ENCODE measurements at places on chromosomes 11 and 22.

DNA sequence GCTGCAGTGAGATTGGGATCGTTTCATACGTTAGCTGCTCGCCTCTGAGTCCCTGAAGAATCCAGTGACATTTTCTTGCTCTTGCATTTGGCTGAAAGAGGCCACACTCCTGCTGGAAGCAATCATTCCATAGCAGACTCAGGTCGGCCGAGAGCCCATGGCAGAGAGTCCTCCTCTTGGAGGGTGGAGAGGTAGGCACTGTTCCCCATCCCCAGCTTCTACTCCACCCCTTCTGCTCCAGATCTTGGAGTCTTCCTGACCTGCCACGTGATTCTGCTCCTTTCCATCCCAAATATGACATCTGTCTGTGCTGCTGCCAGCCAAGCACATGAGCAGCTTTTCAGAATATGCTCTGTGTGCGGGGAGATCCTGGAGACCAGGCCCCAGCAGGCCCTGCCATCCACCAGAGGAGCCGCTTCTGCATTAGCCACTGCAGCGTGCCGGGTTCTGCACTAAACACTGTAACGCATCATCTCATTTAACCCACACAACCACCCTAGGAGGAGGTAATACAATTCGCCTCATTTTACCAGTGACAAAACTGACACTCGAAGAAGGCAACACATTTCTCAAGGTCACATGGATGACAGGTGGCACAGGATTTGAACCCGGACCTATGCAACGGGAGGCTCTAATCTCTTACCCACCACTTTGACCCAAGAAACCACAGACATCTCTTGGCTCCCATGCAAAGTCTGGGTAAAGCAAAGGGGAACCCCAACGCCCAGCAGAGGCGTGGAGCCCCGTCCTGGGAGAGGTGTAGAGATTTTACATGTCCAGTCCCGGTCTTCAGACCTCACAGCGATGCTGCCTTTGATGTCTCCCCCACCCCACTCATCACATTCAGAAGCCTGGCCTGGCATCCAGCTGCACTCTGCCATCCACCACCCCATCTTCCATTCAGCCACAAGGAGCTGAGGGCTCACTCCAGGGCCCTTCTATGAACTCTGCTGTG is 78.8 kb downstream of the FEZ1 start:
- no peak for DNase-seq

DNA sequence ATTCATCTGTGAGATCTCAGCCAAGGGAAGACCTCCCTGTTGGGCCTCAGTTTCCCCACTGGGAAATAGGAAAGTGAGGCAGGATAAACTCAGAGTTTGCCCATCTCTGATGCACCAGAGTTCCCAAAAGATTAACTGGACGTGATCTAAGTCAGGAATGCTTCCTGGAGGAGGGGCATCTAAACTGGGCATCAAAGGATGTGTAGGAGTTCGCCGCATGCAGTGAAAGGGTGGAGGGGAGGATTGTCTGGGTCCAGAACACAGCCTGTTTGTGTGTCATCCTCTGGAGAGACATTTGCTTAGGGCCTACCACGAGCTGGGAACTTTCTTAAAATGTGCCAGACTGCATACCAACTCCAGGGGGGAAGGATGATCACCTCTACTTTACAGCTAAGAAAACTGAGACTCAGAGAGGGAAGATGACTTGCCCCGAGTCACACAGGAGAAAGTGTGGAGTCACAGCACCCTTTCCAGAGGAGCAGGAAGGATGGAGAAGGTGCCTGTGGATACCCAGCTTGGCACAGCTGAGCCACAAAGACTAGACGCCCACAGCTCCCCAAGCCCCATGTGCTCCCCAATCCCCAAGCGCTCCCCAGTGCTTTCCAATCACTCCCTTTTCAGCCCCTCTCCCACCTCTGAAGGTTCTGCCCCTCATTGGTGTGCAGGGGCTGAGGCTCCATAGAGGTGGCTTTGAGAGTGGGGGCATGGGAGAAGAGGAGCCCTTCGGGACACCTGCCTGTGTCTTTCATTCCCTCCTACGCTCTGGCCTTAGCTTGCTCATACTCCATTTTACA is 50.1 kb downstream of the MN1 start:
- no peak for DNase-seq

GRCh38 chr11:66218036-66218435 is 50.4 kb upstream of the RAB1B start:
- DNase-seq: no peak

GRCh38 chr11:102469196-102469821 is 16.7 kb upstream of the TMEM123 start:
- DNase-seq: no peak

GRCh38 chr11:45446434-45446833 is 160.3 kb upstream of the SYT13 start:
- no peak for DNase-seq

GRCh38 chr11:114140826-114141225 is 81.3 kb downstream of the ZBTB16 start:
- no peak for DNase-seq

DNA sequence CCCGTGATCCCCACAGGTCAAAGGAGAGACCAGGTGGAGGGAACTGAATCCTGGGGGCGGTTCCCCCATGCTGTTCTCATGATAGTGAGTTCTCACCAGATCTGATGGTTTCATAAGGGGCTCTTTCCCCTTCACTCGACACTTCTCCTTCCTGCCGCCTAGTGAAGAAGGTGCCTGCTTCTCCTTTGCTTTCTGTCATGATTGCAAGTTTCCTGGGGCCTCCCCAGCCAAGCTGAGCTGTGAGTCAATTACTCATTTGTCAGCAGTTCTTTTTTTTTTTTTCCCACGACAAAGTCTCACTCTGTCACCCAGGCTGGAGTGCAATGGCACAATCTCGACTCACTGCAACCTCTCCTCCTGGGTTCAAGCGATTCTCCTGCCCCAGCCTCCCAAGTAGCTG is 1530.4 kb downstream of the BRD1 start:
- DNase-seq: no peak

GRCh38 chr11:67138922-67139321 is 19.9 kb downstream of the KDM2A start:
- no peak for DNase-seq

DNA sequence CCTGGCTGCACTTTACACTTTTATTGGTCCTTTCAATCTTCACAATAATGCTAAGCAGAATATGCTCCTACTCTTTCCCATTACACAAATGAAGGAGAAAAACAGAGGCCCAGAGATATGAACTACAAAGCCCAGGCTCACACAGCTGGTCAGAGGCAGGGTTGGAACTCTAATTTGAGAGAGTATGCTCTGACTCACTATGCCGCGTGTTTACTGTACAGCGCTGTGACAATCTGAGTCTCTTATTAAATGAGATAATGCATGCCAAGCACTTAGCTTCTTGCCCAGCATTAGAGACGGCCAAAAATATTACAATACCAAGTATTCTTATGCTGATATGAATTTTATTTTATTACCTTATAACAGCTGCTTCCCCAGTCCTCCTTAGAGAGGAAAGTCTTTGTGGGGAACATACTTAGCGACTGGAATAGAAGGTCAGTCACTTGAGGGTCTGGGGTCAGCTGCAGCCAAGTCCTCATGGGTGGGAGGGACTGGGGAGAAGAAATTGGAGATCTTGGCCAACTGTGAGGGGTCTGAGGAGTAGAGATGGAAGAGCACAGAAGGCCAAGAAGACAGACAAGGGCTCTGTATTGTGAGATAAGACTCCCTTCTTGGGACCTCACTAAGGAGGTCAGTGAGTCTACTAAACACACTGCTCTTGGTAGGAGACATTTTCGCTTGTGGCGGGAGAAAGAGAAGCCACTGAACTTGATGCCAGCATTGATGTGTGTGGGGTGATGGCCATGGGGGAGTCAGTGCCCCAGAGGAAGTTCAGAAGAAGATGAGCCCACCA is 150.8 kb upstream of the TIMP3 start:
- no peak for DNase-seq

- no peak for DNase-seq
These were observed 55.6 kb downstream of the ARHGEF12 start for GRCh38 chr11:120391854-120392253.

DNA sequence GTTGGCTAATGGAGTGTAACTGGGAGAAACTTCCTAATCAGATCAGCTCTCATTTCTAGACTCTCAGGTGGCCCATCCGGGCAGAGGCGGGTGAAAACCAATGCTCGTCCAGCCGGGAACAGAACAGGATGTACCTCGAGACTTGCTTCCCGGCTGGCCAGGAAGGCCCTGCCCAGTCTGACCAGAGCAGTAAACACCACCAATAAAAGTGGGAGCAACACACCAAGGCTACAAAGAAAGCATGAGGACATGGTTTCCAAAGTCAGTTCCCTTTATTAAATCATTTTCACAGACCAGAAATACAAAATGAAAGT is 940 bp upstream of the TNKS1BP1 start:
- no peak for DNase-seq

- peak; percentile 29 for DNase-seq
These were observed 102.6 kb upstream of the SPON1 start for GRCh38 chr11:13859892-13860291.

Data from activated CD8-positive, alpha-beta T cell treated with anti-CD3 and anti-CD28 coated beads, Interleukin-2, amount 10 ng/mL, durations not matched to agents 7 days and 5 days (primary cell).